ENCODE measurements at places on chromosomes 5 and 9.

GRCh38 chr5:140189977-140190871 lies 15.2 kb downstream of the CYSTM1 start:
- DNase-seq, result no peak

- DNase-seq, result no peak
These were observed 446.7 kb upstream of the GRAMD2B start for GRCh38 chr5:125976421-125977000.

DNA sequence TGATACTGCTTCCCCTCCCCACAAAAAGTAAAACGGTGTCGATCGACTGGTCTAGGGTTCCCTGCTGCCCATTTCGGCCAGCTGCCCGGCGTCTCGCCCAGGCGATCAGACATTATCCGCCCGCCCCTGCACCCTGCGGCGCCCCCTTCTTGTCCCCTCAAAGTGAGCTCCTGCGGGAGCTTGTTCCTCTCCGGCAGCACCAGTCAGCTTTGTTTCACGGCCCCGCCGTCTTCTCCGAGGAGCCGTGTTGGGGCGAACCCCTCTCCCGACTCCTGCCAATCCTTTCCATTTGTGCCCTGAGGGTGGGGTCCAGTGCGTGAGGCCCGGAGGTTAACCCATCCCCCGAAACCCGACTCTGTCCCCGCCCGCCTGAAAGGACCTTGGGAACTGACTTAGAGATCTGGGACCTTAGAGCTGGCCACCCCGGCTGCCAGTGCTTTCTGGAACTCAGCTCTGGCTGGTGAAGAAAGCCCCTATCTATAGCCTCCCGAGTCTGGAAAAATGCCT lies 518 bp downstream of the UBE2B start:
- DNase-seq, result peak; percentile 47

DNA sequence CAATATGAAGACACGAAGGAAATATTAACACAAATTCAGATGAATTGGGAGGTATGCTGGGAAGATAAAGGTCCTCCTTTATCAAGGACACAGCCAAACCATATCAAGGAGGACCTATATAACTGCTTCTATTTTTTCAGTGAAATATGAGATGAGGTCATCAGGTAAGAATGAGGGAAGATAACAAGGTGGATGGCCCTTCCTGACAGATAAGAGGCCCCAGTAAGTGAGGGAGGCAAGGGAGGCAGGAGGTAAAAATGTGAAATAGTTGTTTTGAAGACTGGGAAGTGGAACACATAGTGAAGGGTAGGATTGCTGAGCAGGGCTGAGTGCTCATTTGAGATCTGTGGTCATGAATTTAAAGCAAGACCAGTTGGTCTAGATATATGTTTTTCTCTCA lies 60.0 kb upstream of the FOXE1 start:
- DNase-seq, result no peak

DNA sequence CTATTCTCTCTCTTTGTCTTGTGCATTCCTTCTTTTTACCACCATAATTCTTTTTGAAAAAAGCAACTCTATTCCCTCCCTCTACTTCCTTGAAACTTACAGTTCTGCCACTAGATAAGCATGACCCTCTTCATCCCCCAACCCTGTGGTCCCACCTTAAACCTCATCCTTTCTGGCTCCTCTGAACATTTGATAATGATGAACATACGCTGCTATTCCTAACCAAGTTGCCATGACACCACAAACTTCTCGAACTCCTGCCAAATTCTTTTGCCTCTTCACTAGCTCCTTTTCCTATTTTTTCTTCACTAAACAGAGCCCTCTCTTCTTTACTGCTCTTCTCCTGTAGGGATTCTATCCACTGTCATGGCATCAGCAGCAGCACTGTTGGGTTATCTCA lies 57.1 kb downstream of the MOCS2 start:
- no peak for DNase-seq

DNA sequence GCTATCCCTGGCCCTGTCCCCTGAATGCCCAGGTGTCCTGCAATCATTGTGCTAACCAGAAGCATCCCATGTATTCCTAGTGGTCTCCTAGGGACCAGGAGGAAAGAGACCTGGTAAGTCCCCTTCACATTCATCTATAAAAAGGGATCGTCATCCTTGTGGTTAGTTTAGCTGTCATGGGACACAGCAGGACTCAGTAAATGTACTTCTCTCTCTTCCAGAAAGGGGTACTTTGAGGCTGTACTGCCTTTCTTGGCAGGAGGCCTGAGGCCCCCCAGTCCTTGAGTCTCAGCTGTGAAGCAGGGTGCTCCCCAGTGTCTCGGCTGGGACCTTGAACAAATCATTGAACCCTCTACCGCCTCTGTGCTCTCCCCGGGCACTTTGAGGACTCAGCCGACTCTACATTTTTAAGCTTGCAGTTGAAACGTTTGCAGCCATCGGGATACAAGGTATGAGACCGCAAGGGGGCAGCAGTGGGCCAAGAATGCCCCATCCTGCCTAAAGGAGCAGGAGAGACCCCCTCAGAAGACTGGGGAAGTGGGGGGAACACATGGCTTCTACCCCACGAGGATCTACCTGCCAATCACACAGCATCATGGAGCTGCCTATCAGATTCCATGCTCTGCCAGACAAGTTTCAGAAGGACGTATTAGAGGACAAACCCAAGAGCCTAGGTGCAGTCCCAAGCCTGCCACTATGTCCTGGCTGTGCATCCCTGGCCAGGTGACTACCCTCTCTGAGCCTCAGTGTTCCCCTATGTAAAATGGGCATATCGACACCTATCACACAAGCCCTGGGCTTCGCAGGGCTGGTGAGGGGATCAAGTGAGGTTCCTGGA lies 2.4 kb upstream of the PHYKPL start:
- DNase-seq, result peak; percentile 77

DNA sequence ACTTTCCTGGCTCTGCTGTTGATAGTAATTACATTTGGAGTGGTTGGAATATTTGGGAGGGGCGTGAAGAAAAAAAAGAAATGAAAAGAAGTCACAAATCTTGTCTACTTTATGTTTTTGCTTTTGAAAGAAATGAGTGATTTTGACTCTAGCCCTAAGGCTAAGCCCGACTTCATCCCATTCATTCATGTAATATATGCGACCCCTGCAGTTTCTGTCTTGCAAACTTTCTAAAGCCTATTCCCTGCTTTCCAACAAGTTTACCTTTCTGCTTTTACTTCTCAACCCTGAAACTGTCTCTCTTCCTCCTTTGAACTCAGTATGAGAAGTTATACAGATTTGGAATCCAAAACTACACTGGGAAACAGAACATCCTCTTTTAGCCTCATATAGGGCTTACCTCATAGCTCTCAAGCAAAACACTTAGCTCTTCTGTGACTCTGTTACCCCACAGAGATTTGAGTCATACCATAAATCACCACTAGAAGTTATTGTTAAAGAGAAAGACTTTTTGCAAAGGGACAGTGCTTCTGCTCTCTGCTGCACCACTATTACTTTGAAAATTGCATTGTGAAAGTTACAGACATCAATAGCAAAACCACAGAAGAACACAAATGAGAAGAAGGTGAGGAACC lies 1.6 kb downstream of the CFAP95 start:
- DNase-seq, result peak; percentile 11

DNA sequence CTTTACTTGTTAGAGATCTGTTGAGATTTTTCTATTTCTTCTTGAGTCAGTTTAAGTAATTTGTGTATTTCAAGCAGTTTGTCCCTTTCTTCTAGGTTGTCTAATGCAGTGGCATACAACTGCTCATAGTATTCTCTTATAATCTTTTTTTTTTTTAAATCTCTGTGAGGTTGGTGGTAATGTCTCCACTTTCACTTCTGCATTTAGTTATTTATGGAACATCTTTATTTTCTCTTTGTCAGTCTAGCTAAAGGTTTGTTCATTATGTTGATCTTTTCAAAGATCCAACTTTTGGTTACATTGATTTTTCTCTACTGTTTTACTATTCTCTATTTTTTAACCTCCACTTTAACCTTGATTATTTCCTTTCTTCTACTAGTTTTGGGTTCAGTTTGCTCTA lies 13.8 kb downstream of the FOXE1 start:
- DNase-seq, result no peak

- DNase-seq, result no peak
These were observed 9.3 kb upstream of the PFDN1 start for GRCh38 chr5:140312067-140312790.

Measured in CD4-positive, alpha-beta T cell treated with Interleukin-17A for 1 hour (primary cell).